ENCODE measurements at places on chromosomes 1 and 21.

GRCh38 chr1:39063775-39064174 is 37.6 kb downstream of the NDUFS5 start:
- no peak for DNase-seq

GRCh38 chr1:89833183-89834082 is 12.6 kb downstream of the LRRC8D start:
- no peak for DNase-seq

DNA sequence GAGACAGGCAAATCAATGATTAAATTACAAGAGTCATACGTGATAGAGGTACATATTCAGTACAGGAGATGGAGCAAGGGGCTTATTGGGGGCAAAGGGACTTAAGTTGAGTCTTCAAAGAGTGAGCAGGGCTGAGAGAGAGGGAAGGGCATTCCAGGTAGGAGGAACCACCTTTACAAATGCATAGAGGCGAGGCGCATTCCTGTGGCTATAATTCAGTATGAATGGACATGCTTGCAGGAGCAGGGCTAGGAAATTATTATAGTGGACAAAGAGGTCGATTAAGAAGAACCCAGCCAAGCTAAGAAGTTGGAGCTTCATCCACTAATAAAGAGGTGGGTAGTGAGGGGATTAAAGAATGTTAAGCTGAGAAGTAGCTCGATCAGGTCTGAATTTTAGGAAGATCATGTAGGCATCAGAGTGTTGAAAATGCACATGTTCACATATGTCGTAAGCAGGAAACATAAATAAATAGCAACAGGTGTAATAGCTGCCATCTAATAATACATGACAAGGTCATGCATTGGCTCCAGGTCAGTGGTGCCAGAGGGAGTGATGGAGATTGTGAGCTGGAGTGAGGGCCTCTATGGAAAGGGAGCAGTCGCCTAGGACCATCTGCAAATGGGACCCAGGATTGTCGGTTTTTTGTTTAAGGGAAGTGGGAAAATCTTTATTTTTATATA is 12.0 kb upstream of the HNRNPU start:
- no peak for DNase-seq

- no peak for DNase-seq
These were observed 10.8 kb downstream of the LRRC8D start for GRCh38 chr1:89831462-89832120.

DNA sequence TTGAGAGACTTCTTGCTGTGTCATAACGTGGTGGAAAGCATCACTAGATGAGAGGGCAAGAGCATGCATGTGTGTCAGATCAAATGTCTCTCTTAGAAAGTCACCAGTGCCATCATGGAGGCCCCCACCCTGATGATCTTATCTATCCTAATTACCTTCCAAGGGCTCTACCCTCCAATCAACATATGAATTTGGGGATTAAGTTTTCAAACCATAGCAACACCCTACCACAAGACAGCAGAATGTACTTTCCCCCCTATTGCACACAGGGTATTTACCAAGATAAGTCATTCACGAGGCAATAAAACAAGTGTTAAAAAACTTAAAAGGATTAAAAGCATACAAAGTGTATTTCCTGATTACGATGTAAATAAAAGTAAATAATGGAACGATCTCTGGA is 515.6 kb downstream of the LMO4 start:
- DNase-seq: no peak

DNA sequence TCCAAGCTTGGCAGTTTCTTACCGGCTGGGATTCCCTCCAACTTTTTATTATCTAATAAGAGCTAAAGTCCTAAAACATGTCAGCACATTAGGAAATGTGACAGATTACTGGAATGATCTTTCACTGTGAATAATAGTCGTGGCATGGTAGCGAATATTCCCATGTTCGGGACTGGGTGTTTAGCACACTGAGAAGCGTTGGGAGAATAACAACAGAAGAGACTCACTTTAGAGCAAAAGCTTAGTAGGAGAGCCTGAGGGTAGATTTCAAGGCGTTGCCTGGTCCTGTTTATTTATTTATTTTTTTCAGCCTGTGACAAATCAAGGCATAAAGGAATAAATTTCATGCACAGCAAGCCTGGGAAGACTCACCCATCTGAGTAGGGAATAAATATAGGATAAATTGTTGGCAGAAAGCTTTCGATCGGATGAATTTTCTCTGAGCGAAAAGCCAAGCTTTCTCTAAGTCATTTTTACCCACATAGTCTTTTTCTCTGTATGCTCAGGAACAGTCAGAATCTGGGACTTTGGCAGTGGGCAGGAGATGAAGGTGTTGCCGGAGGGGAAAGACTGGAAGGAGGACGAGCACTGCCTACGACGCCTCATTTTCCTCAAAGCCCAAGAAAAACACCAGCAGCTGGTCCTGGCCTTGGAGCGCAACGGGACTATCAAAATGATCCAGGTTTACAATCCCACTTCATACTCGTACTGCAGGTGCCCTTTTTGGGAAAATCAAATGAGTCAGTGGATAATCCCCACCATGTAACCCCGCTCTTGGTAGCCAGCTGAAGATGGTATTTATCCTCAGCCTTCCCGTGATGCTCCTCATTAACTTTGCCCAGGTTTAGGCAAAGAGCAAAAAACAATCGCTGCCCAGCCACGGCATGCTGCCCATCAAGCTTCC is 97.2 kb downstream of the WDR64 start:
- DNase-seq: no peak

GRCh38 chr1:114725230-114725629 is 8.7 kb upstream of the NRAS start:
- DNase-seq: no peak

DNA sequence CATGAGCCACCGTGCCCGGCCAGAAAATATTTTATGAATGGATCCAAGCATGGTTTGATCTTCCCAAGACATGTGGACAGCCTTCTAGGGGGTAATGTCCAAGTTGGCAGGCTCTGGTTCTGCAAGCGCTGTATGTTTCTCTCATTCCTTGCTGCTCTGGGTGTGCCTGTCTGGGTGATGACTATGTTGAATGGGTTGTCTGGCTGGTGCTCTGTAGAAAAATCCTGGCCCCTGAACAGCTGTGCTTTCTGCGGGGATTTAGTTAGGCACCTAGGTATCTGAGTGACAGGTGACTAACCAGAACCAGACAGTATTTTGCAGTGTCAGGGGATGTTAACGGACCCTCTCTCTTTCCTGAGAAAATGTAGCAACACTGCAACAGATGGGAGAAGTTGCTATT is 14.1 kb downstream of the HUNK start:
- no peak for DNase-seq

GRCh38 chr1:93729906-93730305 is 48.3 kb upstream of the BCAR3 start:
- DNase-seq: no peak

DNA sequence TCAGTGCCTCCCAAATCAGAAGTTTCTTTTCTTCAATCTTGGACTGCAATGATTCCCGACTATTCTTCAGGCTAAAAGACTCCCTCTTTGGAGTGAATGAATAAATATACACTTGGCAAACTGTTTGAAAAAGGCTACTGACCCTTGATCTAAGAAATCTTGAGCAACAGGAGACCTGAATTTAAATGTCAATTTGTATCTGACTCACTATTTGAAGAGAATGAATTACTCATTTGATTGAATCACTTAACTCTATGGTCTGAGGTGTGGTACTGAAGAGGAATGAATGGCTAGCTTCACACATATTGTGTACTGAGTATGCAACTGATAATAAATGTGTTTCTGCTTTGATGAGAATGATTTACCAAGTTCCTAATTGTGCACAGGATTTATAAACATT is 4.6 kb upstream of the SMG7 start:
- DNase-seq: no peak

DNA sequence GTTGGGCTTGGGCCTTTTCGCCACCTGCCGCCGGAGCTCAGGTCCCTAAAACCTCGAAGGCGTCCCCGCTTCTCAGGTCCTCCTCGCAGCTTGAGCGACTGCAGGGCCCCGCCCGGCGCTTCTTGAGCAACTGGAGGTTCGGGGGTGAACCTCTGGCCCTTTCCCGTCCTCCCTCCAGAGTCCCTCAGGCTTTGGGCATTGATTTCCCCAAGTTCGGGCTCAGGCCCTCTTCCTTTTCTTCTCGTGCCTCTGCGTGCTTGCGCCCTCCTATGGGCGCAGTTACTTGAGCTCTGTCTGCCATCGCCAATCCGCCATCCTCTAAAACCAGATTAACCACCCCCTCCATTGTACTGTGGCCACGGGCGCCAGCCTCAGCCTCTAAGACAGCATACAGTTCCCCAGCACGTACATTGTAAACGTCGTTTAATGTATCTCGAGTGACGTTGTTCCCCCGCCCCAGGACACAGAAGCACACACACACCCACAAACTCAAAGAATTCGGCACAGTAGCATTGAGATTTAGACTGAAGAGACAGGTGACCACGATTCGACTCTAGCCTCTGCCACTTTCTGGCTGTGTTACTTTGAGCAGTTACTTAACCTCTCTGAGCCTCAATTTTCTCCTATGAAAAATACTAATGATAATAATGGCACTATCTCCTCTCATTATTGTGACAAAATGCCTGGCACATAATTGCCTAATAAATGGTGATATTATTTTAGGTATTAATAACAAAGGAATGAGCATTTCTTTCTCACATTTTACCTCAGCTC is 22.6 kb downstream of the BTG2 start:
- peak; percentile 65 for DNase-seq

DNA sequence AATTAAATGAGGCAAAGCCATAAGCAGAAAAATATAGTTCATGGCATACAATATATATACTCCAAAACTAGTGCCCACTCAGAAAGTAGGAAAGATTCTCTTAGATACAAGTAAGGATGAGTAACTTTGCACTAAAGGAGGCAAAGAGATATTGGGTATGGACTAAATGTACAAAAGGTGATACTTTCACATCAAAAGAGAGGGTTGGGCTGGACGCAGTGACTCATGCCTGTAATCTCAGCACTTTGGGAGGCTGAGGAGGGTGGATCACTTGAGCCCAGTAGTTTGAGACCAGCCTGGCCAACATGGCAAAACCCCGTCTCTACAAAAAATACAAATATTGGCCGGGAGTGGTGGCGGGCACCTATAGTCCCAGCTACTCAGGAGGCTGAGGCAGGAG is 6.7 kb downstream of the KYAT3 start:
- no peak for DNase-seq

GRCh38 chr1:21703318-21703963 is 34.3 kb upstream of the RAP1GAP start:
- no peak for DNase-seq

GRCh38 chr1:236515443-236515958 is 8.3 kb upstream of the LGALS8 start:
- DNase-seq: no peak

- DNase-seq: no peak
These were observed 38.5 kb downstream of the DAB1 start for GRCh38 chr1:57385336-57385735.

DNA sequence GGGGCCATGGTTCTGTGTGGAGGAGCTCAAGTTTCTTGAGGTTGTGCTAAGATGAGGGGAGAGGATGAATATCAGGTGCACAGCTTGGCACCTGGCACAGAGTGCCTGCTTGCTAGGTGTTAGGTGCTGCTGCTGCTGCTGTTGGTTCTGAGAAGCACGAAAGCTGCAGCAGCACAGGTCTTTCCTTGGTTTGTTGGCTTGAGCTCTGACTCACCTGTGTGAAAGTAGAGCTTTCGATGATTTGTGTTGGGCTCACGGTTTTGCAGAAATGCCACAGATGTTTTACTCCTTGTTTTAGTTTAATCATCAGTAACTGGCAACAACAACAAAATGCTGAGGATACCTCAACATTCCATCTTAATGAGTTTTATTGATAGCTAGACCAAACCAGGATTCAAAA is 221.6 kb downstream of the BRINP2 start:
- DNase-seq: no peak

DNA sequence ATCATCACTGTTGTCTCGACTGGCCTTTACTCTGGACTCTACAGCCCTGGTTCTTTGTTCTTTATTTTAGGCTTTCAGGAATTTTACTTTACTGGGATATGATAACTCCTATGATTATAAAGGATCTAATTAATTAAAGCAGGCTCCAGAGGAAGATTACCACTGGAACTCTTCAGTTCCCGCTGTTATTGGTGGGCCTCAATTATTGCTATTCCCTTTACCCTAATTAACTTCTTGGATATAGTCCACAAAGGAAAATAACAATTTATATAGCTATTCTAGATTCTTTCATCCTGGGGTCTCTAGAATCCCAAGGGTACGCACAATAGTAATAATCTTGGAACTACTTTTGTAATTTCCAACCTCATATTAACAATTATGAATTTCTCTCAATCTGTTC is 8.5 kb upstream of the OVAAL start:
- no peak for DNase-seq

DNA sequence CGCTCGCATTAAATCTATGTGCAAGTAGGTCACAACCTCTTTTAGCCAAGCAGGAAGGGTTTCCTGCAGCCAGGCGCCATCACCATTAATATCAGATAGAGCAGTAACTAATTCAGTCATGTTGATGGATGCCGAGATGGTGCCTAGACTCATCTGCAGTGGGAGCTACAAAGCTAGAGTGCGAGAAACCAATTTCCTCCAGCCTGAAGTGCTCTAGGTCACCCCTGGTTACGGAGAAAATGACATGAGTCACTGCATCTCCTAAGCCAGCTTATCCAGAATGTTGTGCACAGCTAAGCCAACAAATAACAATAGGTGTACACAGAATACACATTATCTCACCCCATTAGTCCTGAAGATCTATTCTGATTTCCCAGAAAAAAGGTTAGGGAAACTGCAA is 36.0 kb downstream of the OVAAL start:
- DNase-seq: no peak

- no peak for DNase-seq
These were observed 116.9 kb upstream of the TIAM1 start for GRCh38 chr21:31460980-31461379.

- DNase-seq: no peak
These were observed 26.9 kb upstream of the SLC44A3 start for GRCh38 chr1:94793296-94793656.

- DNase-seq: no peak
These were observed 284.4 kb upstream of the C1orf105 start for GRCh38 chr1:172135978-172136610.

GRCh38 chr21:45533846-45534635 is 8.2 kb downstream of the SLC19A1 start:
- no peak for DNase-seq

DNA sequence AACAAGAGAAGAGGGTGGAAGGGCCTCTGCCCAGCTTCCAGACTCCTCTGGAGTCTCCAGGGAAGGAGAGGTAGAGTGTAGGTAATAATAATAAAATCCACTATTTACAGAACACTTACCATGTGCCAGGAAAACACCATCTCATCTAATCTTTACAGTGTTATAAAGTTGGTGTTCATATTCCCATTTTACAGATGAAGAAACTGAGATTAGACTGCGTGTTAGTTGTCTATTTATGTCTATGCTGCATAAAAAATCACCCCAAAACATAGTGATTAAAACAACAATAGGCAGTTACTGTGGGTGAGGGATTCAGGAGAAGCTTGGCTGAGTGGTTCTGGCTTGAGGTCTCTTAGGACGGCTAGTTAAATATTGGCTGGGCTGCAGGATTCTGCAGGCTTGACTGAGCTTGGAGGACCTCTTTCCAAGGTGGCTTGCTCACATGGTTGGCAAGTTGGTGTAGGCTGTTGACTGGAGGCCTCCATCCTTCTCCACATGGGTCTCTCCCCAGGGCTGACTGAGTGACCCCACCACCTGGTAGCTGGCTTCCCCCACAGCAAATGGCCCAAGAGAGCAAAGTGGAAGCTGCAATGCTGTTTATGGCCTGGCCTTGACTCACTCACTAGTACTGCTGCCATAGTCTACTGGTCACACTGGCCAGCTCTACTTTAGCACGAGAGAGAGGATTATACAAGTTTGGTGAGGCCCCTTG is 6.5 kb upstream of the ALX3 start:
- DNase-seq: no peak

- DNase-seq: no peak
These were observed 10.3 kb downstream of the CFAP107 start for GRCh38 chr1:12756273-12756672.

All from T-helper 17 cell (primary cell).